ENCODE measurements at places on chromosomes 12 and 14.

DNA sequence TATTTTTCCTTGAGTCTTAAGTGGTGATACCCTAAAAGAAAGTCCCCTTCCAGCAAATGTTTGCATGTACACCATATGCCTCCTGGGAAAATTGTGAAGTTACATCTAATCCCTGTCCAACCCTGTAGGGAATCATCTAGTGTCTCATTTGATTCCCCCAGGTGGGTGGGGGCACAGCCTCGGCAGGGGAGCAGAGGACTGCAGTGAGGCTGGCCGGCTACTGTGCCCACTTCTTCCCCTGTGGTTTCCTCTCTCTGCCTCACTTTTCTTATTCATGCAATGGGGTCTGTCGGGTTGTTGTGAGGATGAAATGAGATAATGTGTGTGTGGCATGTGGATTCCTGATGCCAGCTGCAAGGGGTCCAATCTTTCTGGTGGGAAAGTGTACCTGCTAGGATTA is 6.0 kb downstream of the PAPLN start:
- DNase-seq, result no peak

DNA sequence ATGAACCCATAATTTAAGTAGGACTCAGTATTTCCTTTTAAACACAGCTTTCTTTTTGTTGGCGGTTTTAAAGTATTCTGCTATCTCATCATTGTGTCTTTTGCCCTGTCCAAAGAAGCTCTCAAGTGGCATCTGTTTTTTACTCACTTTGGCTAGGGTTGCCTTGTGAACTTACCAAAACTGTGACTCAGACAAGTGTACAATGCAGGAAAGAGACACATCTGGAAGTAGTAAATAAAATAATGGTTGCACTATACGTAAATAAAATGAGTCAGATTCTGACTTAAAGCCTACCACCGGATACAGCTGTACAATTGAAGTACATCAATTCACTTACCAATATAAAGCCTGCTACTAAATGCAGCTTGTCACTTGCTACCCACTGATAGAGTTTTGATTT is 619.2 kb upstream of the LRFN5 start:
- DNase-seq, result no peak

DNA sequence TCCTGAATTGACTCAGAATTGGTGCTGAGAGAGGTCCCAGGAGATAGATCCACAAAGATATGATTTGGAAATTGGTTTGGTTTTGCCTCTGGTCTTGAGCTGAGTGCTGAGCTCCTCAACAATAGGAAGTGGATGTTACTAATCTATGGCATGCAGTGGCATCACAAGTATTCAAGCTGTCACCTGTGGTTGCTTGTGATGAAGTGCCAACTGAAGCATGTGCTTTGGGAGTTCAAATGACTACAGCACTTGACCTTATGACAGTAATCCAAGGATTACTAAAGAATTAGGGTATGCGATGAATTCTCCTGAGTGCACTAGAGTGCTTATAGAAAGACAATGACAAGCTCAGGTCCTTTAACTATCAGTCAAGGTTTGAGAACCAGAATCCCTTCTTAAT is 406.2 kb downstream of the NOVA1 start:
- no peak for DNase-seq

GRCh38 chr14:35385042-35385839 is 19.3 kb downstream of the NFKBIA start:
- DNase-seq, result no peak

GRCh38 chr14:104341532-104342434 is 203.4 kb downstream of the KIF26A start:
- DNase-seq, result peak; percentile 10

- DNase-seq, result no peak
These were observed 694 bp upstream of the PTGES3 start for GRCh38 chr12:56688846-56689109.

DNA sequence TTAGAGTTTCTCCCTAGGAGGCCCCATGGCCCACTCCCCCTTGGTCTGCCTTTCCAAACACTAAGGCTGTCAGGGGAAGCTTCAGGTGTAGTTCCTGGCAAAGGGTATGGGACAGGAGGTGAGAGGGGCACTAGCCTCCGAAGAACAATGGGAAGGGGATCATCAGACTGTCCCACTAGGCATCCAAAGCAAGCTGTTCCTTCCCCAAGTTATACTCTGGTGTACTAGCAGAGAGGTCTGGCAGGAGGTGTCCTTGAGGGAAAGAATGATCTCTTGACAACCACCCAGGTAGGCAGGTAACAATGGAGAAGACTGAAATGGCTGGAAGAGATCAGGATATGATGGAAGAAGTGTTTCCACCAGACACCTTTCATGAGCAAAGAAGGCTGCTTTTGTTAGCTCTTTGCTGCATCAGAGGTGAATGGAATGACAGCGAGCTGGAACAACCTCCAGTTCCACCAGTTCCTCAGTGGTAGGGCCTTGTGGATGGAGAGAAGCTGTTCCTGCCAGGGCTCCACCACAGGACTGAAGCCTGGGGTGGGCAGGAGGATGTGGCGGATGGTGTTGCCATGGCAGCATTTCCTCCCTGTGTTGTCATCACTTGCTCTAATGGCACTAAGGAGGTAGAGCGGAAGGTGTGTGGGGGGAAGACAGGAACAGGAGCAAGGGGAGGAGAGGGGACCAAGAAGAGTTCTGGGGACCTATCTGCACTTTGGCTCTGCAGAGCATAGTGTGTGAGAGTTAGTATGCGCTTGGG is 2.3 kb upstream of the AGAP2 start:
- DNase-seq, result peak; percentile 89

- no peak for DNase-seq
These were observed 7.3 kb downstream of the CIPC start for GRCh38 chr14:77105145-77105939.

- DNase-seq, result no peak
These were observed 55.5 kb upstream of the TTC7B start for GRCh38 chr14:90871605-90872233.

DNA sequence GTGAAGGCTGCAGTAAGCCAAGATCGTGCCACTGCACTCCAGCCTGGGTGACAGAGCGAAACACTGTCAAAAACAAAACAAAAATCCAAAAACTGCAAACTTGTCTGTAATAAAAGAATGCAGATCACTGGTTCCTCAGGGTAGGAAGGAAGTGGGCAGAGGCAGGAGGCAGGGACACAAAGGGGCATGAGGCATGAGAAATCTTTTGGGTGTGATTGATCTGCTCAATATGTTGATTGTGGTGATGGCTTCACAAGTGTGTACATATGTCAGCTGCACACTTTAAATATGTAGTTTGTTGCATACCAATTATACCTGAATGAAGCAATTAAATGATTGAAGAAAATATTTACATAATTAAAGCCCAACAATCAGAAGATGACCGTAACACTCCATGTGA is 117.6 kb downstream of the CMAS start:
- peak; percentile 20 for DNase-seq

GRCh38 chr14:49924852-49925251 is 32.0 kb downstream of the ARF6 start:
- DNase-seq, result no peak

- DNase-seq, result no peak
These were observed 57.5 kb downstream of the CALM1 start for GRCh38 chr14:90454041-90455000.

DNA sequence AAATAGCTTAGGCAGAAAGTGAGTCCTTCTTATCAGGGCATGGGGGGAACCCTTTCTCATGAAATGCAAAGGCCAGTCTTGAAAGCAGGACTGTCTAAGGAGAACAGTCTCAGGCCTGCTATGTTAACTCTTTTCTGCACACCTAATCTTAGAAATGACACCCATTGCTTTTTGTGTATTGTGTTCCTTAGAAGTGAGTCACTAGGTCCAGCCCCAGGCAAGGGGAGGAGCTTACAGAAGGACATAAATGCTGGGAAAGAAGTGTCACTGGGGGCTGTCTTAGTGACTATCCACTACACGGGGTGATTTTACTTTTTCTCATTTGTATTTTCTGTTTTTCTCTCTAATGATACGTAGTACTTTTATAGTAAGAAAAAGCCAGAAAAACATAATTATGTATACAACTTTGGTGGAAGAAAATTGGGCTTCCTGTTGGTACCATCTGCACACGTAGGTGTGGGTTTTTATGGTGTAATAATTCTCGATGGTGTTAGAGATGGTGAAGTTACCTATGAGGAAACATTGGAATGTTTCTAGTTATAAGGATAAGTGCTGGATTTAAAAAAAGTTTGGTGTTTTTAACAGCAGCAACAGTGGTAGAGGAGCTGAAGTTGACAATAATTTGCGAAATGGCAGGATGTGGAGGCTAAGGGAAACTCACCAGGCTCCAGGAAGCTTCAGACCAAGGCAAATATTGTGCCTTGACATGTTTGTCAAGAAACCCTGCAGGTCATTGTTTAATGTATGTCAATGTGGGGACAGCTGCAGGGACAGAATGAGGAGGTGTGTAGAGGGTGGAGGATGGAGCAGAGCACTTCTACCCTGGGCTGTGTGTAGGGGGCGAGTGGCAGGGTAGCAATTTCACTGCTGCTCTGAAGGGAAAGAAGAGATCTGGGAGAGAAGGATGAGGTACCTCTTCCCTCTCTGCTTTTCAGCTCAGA is 214.9 kb downstream of the KTN1 start:
- DNase-seq, result no peak

GRCh38 chr12:67348683-67349082 is 79.5 kb downstream of the CAND1 start:
- no peak for DNase-seq

- DNase-seq, result no peak
These were observed 196.0 kb downstream of the PIK3C2G start for GRCh38 chr12:18457362-18457761.

GRCh38 chr12:43289426-43289801 is 262.6 kb downstream of the ADAMTS20 start:
- no peak for DNase-seq

DNA sequence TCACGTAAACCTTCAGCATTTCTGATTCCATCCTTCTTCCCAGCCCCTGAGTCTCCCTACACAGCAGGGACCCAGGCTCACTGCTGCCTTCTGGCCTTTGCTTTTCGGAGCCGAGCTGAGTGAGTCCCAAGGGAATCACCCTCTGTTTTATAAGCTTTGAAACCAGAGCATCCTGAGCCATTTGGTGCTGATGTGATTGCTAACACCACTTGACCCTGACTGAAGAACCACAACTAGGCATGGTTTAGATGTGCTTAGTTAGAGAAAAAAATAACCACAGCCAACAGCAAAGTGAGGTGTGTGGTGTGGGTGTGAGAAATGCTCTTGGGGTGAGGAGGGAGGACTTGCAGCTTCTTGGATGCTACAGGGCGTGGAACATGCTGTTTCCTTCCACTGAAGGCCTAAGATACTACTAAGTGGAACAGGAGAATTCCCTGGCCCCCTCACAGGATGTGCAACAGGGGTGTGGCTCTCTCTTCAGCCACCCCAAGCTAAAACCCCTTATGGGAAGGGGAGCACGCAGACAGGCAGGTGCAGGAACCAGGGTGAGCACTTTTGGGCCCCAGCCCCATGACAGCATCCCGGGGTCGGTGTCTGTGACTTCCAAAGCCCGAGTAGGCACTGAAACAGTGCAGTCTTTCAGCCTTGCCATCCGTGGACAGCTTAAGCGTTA is at the start of gene TC2N:
TC2N (minus strand) TSS at position 221 of the 673 bp plus-strand sequence. CDS start 53,767 bp downstream, outside the sequence.
- DNase-seq, result peak; percentile 58

GRCh38 chr12:22796941-22797630 is 172.1 kb downstream of the ETNK1 start:
- DNase-seq, result no peak

GRCh38 chr12:69655616-69656340 is 43.3 kb downstream of the BEST3 start:
- no peak for DNase-seq

- no peak for DNase-seq
These were observed 3.5 kb upstream of the PHLDA1 start for GRCh38 chr12:76035045-76035444.

GRCh38 chr14:40197344-40197743 is 765.1 kb upstream of the FBXO33 start:
- no peak for DNase-seq

GRCh38 chr12:62862259-62862881 is 72.6 kb downstream of the PPM1H start:
- no peak for DNase-seq

DNA sequence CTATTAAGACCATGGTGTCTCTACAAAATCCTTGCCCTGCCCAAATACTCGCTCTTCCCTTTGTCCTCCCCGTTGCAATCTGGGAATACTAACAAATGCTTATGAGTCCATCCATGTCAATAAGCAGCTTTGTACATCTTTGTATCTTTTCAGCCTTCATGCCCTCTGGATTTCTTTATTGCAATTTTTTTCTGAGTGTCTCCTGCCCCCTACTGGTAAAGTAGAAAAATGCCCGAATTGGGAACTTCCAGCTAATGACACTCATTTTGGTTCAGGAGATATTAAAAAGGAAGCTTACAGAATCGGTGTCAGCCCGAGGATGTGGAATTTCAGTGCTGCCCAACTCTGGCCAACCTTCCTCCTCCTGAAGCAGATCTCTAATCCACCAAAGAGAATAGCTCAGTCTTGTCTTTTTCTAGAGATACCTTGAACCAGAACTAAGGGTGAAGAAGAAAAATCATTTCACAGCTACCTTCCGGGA is 46.0 kb downstream of the SH2B3 start:
- no peak for DNase-seq

DNA sequence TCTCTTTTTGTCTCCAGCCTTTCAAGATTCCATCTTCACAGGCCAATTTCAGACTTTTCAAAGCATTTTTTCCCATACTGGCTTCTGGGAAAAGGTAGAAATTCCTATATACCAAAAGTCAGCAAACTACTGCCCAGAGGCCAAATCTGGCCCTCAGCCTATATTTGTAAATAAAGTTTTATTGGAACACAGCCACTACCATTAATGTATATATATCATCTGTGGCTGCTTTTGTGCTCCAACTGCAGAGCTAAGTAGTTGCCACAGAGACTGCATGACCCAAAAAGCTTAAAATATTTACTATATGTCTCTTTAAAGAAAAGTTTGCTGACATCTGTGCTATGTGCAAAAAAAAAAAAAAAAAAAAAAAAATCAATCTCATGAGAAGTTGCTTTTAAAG is 76.3 kb downstream of the KSR2 start:
- DNase-seq, result no peak

GRCh38 chr12:32868885-32869284 is 27.7 kb downstream of the PKP2 start:
- no peak for DNase-seq

- DNase-seq, result no peak
These were observed 115.4 kb upstream of the MYL2 start for GRCh38 chr12:111035578-111036301.

DNA sequence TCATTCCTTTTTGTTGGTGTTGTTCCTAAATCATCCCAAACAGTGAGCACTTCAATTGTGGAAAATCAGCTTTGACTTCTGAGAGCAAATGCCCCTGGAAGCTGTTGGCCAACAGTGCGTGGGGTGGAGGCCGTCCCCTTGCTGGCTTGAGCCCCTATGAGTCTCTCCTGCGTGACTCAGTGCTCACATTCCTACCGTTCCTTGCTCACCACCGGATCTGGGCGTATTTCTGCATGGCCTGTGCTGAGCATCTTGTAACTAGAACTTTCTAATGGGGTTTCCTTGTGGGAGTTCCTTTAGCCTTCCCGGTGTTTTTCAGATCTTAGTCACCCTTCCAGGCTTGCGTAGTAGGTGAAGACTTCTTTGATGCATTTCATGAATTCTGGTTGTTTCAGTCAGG is 14.7 kb downstream of the SERPINA1 start:
- DNase-seq, result no peak

DNA sequence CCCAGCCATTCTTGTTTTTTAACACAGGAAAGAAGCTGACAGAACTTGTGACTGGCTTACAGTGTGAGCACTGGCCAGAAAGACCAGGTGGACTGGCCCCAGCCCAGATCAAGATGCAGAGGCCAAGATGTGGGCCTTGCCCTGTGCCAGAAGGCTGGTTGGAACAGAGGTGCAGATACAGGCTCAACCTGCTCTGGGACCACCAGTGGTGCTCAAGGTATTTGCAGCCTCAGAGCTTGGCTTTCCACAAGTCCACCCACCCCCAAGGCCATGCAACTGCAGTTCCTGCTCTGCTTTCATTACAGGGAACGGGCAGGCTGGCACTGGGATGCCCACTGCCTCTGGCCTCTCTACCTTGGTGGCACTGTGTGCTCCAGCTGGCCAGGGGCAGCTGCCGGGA is 23.3 kb downstream of the ZFC3H1 start:
- no peak for DNase-seq
